AG08395 (cell line): ENCODE measurements at places on chromosomes 12 and 14.

DNA sequence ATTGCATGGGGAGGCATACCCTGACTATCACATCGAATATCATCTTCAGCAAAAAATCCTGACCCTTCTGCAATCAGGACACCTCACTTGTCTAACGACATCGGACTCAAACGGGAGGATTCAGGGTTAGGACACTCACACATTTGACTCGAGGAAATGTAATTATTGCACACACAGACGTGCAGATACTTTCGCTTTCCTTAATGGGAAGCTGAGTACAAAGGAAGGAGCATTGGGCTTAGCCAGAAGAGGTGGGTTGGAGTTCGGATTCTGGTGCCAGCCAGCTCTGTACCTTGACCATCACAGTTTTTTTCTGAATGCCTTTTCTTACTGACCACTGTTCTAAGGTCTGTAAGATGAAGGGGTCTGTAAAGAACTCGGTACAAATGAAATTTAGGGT lies 260.4 kb downstream of the GALC start:
- no peak for DNase-seq

DNA sequence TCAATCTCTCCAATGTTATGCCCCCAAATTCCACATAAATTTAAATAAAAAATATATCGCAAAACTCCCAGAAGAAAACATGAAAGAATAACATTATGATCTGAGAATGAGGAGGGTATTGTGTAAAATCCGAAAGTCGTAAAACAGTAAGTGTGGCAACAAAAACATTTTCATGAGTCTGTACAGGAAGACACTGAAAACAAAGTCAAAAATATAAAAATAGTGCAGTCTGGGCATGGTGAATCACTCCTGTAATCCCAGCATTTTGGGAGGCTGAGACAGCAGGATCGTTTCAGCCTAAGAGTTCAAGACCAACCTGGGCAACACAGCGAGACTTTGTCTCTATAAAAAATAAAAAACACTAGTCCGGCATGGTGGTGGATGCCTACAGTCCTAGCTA lies 57.1 kb downstream of the SPTLC2 start:
- no peak for DNase-seq

DNA sequence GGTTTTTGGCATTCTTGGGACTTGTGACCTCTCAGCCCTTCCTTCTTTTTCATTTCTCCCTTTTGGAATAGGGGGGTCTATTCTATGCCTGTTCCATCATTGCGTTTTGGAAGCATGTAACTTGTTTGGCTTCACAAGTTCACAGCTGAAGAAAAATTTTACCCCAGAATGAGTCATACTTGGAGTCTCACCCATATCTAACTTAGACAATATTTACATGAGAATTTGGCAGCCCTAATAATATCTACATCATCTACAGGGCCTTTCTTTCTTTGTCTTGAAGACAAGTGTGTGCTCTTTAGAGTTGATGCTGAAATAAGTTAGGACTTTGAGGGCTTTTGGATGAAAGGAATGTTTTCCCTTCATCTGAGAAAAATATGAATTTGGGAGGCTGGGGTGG lies 1312.9 kb upstream of the FLRT2 start:
- DNase-seq = no peak

DNA sequence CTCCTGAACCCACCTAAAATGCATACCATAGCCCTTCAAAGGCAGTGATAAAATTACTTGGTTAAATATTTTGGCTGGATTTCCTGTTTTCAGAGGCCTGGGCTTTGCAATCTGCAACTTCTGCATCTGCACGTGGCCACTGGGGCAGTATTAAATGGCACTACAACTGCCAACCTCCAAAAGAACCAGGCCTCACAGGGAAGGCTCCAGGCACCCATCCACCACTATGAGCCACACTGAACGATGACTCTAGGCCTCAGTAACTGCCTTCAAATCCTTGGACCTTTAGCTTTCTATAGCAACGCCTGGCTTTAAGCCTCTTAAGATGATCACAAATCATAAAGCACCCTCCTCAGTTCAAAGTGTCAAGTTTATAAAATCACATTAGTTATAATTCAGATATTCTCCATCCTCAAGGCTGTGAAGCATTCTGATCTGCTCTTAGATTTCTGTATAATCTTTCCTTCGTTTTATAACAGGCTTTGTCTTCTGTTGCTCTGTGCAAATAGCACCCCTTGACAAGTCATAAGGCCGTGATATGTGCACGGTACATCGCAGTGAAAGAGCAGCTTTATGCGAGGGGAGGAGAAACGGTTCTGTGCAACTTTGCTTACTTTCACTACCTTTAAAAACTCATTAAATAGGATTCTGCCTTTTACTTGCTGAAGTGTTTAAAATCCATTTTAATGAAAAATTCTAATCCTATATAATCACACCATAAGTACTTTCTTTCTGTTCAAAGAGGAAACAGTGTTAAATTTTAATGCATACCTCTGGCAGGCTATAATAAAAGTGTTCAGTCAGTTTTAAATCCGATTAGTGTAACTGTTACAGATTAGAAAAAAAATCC lies 196.4 kb upstream of the G2E3 start:
- no peak for DNase-seq

- DNase-seq = no peak
Measured at GRCh38 chr14:55070981-55071411, 19.5 kb downstream of the MAPK1IP1L start.

- no peak for DNase-seq
Measured at GRCh38 chr14:66701813-66702212, 193.9 kb downstream of the GPHN start.

DNA sequence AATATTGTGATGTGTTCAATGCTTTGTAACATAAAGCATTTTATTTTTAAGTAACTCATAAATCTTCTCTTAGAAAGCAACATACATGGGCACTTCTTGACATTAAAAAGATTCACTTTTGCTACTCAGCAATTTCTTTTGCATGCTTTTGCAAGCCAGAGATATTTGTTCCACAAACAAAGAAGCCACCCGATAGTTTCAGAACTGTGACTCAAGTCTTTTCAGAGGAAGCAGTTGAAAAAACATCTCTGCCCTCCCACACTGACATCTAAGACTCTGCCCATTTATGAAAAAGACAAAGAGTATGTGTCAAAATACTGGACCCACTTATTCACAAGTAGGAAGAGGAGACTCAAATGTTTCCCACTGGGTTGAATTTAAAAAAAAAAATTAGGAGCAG lies 7.5 kb downstream of the APPL2 start:
- DNase-seq = peak; percentile 44

- no peak for DNase-seq
Measured at GRCh38 chr14:55048900-55049436, 2.5 kb upstream of the MAPK1IP1L start.

- DNase-seq = no peak
Measured at GRCh38 chr12:131155131-131155530, 201.4 kb downstream of the ADGRD1 start.

DNA sequence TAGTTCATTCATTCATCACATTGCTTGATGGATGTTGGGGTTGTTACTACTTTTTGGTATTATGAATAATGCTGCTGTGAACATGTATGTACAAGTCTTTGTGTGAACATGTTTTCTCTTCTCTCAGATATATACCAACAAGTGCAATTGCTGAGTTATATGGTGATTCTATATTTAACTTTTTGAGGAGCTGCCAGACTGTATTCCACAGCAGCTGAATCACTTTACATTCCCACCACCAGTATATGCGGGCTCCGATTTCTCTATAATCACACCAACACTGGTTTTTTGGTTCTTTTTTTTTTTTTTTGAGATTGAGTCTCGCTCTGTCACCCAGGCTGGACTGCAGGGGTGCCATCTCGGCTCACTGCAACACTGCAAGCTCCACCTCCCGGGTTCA lies 22.2 kb upstream of the PLEKHG6 start:
- no peak for DNase-seq

GRCh38 chr12:71007020-71007419 lies 86.5 kb upstream of the PTPRR start:
- DNase-seq = no peak

DNA sequence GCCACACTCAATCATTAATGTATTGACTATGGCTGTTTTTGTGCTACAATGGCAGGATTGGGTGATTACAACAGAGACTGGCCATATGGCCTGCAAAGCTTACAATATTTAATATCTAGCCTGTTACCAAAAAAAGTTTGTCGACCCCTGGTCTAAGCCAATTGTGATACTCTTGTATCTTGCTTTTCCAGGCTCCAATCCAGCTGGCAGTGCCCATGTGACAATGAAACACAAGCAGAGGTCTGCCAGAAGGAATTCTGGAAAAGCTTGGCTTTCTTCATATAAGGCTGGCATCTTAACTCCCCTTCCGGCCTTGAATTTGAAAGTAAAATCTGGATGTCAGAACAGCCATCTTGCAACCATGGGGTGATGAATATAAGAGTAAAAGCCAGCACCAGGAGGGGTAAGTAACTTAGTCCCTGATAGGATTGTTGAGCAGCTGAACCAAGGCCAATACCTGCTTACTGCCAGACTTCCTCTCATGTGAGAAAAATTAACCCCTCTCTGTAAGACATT lies 458.7 kb downstream of the TMTC2 start:
- DNase-seq = no peak

GRCh38 chr12:57993030-57993429 lies 51.7 kb downstream of the ATP23 start:
- no peak for DNase-seq

DNA sequence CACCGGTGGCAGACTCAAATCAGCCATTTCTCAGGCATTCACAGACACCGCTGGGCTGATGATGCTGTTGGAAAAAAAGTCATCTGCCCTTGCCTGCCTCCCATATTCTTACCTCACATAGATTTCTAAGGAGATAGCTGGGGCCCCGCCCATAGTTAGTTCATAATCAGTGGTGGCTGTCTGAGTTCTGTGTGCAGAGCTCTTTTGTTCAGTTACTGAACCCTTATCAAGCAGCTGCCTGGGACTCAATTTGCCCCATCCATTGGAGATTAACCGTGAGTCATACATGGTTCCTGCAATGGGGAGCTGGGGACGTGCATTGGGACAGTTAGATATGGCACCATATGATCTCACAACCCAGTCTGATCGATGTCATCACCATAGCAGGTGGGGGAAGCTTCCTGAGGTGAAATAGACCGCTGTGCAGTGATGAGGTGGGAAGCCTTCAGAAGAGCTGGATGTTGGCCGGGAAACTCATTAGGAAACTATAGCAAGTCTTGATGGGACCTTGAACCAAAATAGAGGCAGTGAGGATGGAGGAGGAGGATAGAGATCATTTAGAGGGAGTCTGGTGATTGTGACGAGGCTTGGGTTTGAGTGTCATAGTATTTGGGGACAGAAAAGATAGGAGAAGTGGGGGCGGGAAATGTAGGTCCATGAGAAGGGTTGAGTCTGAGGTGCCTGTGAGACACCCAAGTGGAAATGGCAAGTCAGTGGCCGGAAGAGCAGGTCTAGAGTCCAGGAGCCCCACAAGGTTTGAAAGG lies 147.8 kb downstream of the GCH1 start:
- no peak for DNase-seq

GRCh38 chr14:91067186-91067585 lies 6.7 kb upstream of the RPS6KA5 start:
- DNase-seq = no peak

DNA sequence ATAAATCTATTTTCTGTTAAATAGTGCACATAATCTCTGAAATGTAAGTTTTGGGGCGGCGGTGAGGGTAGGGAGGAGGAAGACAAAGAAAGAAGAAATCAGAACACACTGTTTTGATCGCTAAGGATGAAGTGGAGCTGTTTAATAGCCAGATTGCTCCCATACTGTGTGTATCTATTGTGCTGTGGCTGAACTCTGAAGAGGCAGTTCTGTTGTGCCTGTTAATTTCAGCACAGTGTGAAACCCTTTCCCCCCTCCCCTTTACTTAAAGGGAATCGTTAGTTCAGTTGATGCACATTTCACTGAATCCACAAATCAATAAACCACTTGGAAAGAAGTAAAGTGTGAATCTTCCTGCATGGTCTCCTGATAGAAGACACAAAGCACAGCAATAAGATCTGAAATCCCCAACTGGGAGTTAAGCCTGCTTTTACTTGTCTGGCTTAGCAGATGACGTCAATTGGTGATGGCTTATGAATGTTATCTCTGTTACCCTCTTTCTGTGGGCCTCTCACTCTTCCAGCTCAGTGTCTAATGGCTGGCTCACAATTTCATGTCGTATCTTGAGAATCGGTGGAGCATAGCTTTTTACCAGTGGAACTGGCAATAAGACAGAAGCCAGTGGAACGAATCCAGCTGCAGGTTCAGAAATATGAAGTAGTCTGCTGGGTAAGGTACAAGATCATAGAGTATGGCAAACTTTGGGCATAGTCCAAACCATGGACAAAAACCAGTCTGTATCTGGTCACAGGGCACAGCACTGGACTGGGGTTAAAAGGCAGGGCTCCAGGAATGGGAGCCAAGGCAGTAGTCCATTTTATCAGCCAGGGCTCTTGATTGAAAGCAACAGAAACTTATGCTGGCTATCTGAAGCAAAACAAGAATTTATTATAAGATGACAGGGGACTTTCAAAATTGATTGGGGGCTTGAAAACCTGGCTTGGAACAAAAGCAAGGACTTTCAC lies 413.5 kb upstream of the SEL1L start:
- no peak for DNase-seq

GRCh38 chr12:131141514-131141913 lies 187.8 kb downstream of the ADGRD1 start:
- DNase-seq = no peak

- DNase-seq = no peak
Measured at GRCh38 chr12:120039711-120040110, 50.7 kb downstream of the BICDL1 start.

- DNase-seq = no peak
Measured at GRCh38 chr14:87491816-87492215, 501.2 kb downstream of the GALC start.

GRCh38 chr14:106024983-106025604 lies 498.7 kb downstream of the TMEM121 start:
- no peak for DNase-seq

GRCh38 chr14:50087341-50088116 lies 28.8 kb downstream of the VCPKMT start:
- DNase-seq = no peak

- DNase-seq = no peak
Measured at GRCh38 chr12:124784871-124785572, 78.6 kb downstream of the SCARB1 start.

DNA sequence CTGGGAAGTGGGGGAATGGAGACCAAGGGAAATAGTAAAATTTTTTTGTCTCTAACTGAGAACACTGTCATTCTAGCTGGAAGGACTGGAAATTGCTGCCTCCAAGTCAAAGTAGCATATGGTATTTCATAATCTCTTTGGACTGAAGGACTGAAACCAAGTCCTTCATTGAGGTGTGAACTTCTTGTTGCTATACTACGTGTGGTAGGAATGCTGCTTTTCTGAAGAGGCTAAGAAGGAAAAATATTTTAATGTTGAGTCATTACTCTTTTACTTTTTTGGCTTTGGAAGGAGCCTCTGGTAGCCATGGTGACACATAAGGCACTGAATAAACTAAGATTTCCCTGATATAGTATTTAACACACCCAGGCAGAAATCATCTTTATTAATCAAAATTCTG lies 465.4 kb downstream of the NPAS3 start:
- peak; percentile 86 for DNase-seq

- DNase-seq = peak; percentile 38
Measured at GRCh38 chr12:54650409-54650808, 2.2 kb upstream of the DCD start.

DNA sequence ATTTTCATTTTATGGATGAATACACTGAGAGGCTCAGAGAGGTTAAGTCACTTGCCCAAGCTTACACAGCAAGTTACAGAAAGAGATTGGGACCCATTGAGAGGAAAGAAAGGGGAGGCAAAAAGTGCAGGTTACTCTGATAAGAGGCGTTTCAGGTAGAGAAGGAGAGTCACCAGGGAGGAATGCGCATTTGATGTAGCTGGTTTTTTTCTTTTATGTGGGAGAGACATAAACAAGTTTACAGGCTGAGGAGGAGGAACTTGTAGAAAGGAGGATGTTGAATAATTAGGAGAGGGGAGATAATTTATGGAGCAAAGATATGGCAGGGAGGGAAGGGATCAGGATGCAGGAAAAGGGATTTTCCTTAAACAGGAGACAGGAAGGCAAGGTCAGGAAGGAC lies 297.0 kb downstream of the PCNX1 start:
- DNase-seq = no peak
